ENCODE measurements at places on chromosomes 3 and 15. TPM values are rescaled to one million over a fixed set of nuclear protein-coding genes. Genes with fewer than 3 reads are reported as not detected.

The FOXB1 gene
- polyA plus RNA-seq, result not detected

The ARL14 gene
- not detected for polyA plus RNA-seq

The BFSP2 gene
- not detected for polyA plus RNA-seq

The ZNF710 gene
- 4.8 TPM for polyA plus RNA-seq

The C3orf49 gene
- not detected for polyA plus RNA-seq

The XCR1 gene
- not detected for polyA plus RNA-seq

The KNG1 gene
- polyA plus RNA-seq, result not detected

The BCL6 gene
- 349 TPM for polyA plus RNA-seq

The LRRN1 gene
- not detected for polyA plus RNA-seq

The CCDC50 gene
- 29.2 TPM for polyA plus RNA-seq

The SCN11A gene
- polyA plus RNA-seq, result not detected

The IGSF11 gene
- polyA plus RNA-seq, result not detected

The CPLX3 gene
- polyA plus RNA-seq, result not detected

The MCTP2 gene
- polyA plus RNA-seq, result 7.3 TPM

The TGM4 gene
- polyA plus RNA-seq, result not detected

The DAZL gene
- not detected for polyA plus RNA-seq

The LRTM1 gene
- polyA plus RNA-seq, result not detected

The NMNAT3 gene
- 2.9 TPM for polyA plus RNA-seq

The TMED3 gene
- polyA plus RNA-seq, result 41.0 TPM

The CCDC54 gene
- polyA plus RNA-seq, result not detected

The P2RY12 gene
- polyA plus RNA-seq, result 3.0 TPM

The CELF6 gene
- not detected for polyA plus RNA-seq

The CSTA gene
- 515 TPM for polyA plus RNA-seq

The SLC24A5 gene
- polyA plus RNA-seq, result not detected

The POPDC2 gene
- polyA plus RNA-seq, result 3.2 TPM

The GNAT1 gene
- polyA plus RNA-seq, result not detected

The RTP1 gene
- polyA plus RNA-seq, result not detected

The CFAP100 gene
- not detected for polyA plus RNA-seq

The GRK7 gene
- not detected for polyA plus RNA-seq

The CADM2 gene
- not detected for polyA plus RNA-seq

The IMPG2 gene
- polyA plus RNA-seq, result 0.04 TPM

The PXK gene
- polyA plus RNA-seq, result 31.5 TPM

The LRRK1 gene
- polyA plus RNA-seq, result 5.4 TPM

The TEX9 gene
- not detected for polyA plus RNA-seq

The LRRC15 gene
- polyA plus RNA-seq, result not detected

The C15orf62 gene
- polyA plus RNA-seq, result 0.25 TPM

The GAP43 gene
- not detected for polyA plus RNA-seq

The DPPA2 gene
- polyA plus RNA-seq, result not detected

The CISH gene
- 20.1 TPM for polyA plus RNA-seq

The FGD5 gene
- not detected for polyA plus RNA-seq

The CHRD gene
- polyA plus RNA-seq, result not detected

The SPATA12 gene
- 0.16 TPM for polyA plus RNA-seq

The COL8A1 gene
- not detected for polyA plus RNA-seq

The CCR3 gene
- polyA plus RNA-seq, result 0.44 TPM

The NTRK3 gene
- polyA plus RNA-seq, result not detected

The PPCDC gene
- polyA plus RNA-seq, result 45.1 TPM

The POTEB gene
- not detected for polyA plus RNA-seq

Measured in CD14-positive monocyte (primary cell).